Right atrium auricular region (tissue), 2 donors: ENCODE measurements at places on chromosomes 3 and 15.

GRCh38 chr3:64861684-64862083, 173.9 kb upstream of the ADAMTS9 start:
- no peak for DNase-seq

DNA sequence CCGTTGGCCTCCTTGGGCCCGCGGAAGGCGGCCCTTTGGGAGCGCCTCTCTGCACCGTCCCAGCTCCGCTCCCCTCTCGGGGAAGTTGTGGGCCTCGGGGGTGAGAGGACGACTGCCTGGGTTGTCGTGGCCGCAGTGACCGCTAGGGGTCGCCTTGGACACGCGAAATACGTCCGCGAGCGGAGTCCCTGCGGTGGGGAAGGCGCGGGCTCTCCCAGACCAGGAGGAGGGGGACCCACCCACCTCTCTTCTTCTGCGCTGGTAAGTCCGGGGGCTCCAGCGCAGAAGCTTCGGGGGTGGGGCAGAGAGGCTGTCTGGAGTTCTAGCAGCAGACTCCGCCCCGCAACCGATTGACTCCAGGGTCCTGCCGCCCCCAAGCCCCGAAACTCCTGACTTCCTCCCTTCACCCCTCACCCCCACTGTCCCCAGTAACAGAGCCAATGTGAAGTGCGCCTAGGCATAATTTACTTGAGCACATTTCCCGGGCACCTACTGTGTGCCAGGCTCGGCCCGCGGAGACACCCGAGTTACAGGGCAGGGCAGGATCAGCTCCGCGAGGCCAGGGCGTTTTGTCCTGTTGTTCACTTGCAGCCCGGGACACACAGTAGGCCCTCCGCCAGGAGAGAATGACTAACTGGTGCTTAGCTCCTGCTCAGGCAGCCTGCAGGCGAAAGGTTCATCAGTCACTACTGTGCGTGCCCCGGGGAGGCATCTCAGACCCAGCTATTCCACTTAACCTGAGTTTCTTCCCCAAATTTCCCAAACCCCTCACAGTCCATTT, 32.8 kb downstream of the DNASE1L3 start:
- DNase-seq, result peak; percentile 87

DNA sequence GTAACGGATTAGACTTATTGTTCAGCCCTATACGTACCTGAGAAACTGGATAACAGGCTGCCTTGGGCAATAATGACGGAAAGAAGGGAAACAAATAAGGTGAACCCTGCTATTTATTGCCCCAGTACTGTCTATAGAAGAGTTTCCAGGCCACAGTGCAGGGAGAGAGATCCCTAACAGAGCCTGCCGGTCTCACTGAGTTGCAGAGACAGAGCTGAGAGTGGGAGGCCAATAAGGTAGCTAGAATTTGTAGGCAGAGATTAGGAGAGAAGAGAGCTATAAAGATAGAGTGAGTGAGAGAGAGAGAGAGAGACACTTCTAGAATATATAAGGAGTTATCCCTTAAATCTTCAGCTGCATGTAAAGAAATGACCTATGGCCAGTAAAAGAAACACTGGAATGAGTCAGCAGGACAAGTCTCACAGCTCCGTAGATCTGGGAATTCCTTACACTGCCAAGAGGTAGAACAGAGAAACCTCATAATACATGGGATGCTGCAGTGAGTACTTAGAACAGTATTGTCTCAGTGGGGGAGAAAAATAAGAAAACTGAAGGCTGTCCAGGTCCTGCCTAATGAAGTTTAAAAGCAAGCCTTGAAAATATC, 51.8 kb downstream of the ST3GAL6 start:
- no peak for DNase-seq

DNA sequence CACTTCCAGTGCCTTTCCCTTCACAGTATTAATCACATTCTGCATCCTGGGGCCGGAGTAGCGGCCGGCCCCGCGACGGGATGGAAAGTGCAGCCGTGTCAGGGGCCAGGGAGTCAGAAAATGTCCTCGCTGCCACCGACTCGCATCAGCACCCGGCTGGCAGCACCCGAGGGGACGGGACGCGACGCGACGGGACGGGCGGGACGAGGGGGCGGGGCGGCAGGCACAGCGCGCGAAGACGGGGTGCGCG, 353 bp downstream of the ATG3 start:
- peak; percentile 64 for DNase-seq

- no peak for DNase-seq
These were observed 44.9 kb downstream of the CPN2 start for GRCh38 chr3:194306109-194306686.

DNA sequence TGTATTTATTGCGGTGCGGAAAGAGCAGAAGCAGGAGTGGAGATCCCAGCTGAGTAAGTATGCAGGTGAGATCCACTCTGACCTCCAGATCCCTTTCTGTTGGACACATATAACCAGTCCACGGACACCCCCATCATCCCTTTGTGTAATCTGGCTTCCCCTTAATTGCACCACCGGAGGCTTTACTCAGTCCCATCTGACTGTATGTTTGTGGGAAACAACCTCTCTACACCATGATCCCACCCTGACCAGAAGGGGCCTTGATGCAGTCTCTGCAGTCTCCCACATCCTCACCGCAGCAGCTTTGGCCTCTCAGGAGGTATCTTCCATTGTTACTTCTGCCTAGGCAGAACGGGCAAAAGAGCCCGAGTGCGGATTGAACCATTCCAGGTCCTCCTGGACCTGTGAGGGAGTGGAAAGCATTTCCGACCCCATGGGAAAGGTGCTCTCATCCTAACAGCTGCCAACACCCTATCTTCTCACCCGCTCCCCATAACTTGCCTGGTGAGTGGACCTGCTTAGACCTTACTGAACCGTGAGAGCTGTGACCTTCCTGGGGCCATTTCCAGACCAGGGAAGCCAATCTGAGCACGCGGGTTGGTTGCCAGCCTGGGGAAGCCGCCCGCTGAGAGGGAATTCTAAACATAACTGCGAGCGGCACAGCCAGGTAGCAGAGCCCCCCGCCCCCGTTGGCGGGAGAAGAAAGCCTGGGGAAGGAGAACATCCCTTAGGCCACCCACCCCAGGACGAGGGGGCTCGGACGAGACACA, 1.1 kb downstream of the SLCO2A1 start:
- no peak for DNase-seq

- DNase-seq, result no peak
These were observed 145.3 kb downstream of the RORA start for GRCh38 chr15:61083788-61084134.

DNA sequence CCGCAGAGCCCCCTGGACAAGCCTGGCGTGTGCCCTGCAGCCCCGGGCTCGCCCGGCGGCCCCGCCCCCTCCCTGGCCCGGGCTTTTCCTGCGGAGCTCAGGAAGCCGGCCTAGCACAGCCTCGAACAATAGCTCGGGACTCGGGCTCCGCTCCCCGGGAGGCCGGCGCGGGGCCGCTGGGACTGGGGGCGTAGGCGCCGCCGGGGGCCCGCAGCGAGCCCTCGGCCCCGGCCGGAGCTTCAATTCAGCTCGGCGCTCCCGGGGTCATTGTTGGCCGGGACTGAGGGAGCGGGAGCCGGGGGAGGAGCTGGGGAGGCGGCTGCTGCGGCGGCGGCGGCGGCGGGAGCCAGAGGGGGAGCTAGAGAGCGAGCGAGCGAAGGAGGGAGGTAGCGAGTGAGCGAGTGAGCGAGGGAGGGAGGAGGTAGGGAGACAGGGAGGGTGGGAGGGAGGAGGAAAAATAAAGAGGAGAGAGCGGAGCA, 41.0 kb upstream of the ROPN1 start:
- peak; percentile 76 for DNase-seq

DNA sequence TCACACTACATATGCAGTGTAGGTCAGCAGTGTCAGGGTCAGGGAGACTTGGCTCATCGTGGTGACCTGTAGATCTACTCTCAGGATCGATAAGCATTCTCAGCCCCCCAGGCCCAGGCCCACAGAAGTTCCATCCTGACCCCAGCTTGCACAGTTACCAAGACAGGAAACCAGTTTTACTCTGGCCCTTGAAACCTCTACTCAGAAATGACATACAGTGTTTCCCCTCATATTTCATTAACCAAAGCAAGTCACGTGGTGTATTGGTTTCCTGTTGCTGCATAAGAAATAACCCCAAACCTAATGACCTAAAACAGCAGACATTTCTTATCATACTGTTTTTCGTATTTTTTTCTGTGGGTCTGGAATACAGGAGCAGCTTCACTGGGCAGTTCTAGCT, 242.2 kb downstream of the SLCO3A1 start:
- DNase-seq, result no peak

GRCh38 chr3:78322780-78323179, 1282.9 kb downstream of the ROBO2 start:
- no peak for DNase-seq

GRCh38 chr15:66461917-66462316, 35.6 kb downstream of the SNAPC5 start:
- no peak for DNase-seq

- no peak for DNase-seq
These were observed 63.6 kb downstream of the CLDN1 start for GRCh38 chr3:190258634-190259033.

DNA sequence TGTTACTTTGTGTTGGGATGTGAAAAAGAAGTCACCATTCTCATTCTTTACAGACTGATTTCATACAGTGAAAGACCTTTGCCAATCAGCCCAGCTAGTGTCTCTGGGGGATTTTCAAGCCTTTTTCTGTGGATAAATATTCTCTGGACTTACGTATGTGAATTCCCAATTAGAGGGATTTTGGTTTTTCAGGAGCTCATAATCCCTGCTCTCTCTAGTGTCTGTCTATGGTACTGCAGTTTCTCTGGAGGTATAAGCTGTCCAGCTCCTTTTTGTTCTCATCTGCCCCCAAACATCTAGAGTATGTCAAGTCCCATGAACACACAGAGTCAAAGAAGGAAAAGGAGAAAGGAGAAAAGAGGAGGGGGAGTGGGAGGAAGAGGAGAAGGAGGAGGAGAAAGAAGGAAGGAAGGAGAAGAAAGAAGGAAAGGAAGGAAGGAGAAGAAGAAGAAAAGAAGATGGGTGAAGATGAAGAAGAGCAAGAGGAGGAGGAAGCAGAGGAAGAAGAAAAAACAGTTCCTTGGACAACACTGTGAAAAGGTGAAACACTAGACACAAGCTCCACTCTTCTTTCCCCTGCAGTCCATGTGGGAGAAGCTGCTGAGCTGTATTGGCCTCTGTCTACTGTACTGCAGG, 218.6 kb downstream of the GREM1 start:
- no peak for DNase-seq

- no peak for DNase-seq
These were observed 32.2 kb downstream of the SLC24A1 start for GRCh38 chr15:65653801-65654521.

- no peak for DNase-seq
These were observed 37.5 kb downstream of the C3orf70 start for GRCh38 chr3:185115371-185115770.

DNA sequence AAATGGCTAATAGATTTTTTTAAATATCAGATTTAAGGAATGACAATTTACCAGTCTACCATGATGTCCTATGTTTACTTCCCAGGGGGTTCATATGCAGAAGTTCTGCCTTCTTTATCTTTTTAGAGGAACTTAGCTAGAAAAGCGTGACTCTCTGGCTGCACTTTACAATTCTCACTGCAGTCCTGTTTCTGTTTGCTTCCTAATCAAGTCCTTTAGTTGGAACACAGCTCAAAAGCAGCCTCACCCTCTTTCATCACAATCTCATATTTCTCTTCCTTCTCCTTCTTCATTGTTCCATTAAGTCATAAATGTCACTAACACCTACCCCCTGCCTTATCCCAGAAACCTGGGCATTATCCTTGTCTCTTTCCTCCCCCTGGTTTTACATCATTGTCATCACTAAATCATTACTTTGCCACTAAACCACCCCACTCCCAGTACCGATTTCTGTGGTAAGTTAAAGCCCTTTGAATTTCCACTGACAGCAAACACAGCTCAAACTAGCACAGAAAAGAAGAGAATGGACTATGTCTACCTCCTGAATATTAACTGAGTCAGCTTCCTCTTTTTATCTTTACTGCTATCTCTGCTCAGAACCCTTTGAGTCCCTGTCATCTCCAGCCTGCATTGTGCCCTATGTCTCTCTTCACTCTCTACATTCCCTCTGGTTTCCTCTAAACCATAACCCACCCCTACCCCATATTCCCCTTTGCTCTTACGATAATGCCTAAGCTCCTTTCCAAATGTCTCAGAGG, 13.8 kb upstream of the PPP4R2 start:
- DNase-seq, result no peak

DNA sequence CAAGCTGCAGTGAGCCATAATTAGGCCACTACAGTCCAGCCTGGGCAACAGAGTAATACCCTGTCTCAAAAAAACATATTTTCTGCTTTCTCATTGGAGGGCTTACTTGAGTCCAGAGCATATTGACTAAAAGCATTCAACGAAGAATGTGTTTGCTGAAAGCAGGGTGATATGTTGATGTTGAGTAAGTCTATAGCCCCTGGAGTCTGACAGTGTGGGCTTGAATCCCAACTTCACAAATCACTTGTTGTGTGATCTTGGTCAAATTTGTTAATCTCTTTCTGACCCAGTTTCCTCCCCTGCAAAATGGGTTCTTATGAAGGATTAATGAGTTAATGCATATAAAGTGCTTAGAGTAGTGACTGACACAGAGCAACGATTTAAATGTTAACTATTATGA, 403.9 kb downstream of the MECOM start:
- no peak for DNase-seq

DNA sequence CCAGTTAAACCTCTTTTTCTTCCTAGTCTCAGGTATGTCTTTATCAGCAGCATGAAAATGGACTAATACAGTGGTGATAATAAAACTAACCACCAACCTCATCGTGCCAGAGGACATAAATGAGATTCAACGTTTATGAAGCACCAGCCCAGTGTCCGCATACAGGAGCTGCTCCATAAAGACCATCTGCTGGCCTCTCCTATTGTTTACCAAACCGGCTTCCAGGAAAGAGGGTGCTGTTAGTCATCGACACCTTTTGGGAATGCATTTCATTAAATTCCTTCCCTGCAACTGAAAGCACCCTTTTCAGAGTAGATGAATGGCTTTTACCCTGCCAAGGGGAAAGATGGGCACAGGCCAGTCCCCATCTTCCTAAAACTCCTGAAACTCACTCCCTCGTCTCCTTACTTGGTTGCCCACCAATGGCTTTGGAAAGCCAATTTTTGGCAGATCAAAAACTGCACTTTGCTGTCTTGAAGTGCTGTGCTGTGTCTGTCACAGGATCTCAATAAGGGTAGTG, 122.1 kb downstream of the AQP9 start:
- DNase-seq, result no peak

GRCh38 chr3:98726084-98726483, 37.1 kb upstream of the ST3GAL6 start:
- no peak for DNase-seq

DNA sequence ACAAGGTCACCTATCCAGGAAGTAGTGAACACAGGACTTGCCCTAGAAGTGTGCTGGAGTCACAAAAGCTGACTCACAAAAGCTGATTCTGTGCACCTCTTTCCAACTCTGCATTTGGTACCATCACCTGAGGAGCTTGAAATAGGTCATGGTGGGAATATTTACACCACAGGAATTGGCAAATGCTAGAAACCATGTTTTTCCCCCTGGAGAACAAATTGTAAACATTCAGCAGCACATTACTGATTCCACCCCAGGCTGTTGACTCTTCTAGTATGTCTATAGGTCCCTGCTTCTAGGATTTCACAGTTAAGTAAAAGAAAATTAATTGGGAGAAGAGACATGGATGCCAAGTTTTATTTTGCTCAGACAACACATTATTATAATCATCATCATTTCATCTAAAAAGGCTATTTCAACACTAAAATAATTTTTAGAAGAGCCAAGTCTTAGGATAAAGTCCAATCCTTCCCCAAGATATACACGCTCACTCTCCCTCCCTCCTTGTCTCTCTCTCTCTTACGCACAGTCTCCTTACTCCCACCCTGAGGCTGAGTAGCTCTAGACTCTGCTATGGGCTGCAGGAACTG, 24.7 kb downstream of the CACNA2D2 start:
- DNase-seq, result no peak
